Lower leg skin (tissue), 4 donors: ENCODE measurements at places on chromosomes 6 and 20. TPM values are rescaled to one million over a fixed set of nuclear protein-coding genes. Genes with fewer than 3 reads are reported as not detected.
A peak's percentile ranks its signal among the peaks of the same experiment; 100 is the strongest.

DNA sequence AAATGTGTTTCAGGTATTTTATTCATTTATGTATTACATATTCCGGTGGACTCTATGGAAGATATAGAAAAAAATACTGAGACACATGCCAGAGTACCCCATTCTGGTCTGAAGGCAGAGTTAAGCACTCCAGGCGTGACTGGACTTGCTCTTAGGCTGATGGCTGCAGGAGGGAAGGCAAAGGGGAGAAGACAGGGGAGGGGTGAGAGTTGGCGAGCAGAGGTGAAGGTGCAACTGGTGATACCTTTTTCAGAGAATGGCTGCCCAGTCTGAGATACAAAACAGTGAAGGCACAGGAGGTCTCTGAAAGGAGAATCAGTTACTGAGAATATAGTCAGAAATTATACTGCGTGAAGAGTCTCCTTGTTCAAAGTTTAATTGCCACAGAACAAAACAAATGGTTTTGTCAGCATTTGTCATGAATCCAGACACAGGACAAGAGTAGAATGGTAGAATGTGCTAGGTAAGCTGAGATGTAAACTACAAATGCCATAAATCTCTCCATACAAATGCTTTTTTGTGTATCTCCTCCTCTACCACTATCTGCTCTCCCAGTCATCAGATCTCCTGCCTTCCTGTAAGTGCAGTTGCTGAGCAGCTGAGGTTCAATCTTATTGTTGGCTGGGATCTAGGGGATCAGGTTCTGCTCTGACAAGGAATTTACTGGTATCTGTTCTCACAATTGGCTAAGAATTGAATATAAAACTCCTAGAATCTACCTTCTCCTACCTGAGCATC, 104.2 kb upstream of the DST start:
- DNase-seq: no peak

CBLN4 gene
- not detected for total RNA-seq

- peak; percentile 31 for DNase-seq
These were observed 67.2 kb downstream of the BACH2 start for GRCh38 chr6:90229331-90230010.

GRCh38 chr6:64664480-64664879, 1028.9 kb downstream of the PHF3 start:
- no peak for DNase-seq

MUC22 gene
- not detected for total RNA-seq

GRCh38 chr6:144327081-144327480, 41.9 kb downstream of the UTRN start:
- no peak for DNase-seq

- DNase-seq: no peak
These were observed 595 bp downstream of the EYA2 start for GRCh38 chr20:46894971-46895905.

DNA sequence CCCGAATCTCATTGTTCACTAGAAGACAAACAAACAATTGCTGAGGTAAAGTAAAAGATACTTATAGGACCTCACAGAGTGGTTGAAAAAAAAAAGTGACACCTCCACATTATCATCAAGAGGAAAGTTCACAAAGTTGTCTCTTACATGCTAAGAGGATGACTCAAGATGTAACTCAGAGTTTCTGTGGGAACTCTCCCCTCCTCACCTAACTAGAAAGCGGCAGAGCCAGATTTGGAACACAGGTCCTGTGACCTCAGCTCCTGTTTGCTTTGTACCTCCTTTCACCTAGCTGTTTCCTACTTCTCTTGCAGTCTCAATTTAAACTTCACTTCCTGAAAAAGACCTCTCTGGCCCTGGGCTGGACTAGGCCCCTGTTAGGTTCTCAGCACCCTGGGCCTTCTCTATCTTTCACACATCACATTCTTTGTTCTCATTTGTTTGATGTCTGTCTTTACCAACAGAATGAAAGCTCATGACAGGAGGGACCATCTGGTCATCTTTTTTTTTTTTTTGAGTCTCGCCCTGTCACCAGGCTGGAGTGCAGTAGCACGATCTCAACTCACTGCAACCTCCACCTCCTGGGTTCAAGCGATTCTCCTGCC, 60.8 kb downstream of the CD24 start:
- no peak for DNase-seq

PNPLA1 gene
- total RNA-seq: 54.2 TPM

SLC22A2 gene
- not detected for total RNA-seq

DNA sequence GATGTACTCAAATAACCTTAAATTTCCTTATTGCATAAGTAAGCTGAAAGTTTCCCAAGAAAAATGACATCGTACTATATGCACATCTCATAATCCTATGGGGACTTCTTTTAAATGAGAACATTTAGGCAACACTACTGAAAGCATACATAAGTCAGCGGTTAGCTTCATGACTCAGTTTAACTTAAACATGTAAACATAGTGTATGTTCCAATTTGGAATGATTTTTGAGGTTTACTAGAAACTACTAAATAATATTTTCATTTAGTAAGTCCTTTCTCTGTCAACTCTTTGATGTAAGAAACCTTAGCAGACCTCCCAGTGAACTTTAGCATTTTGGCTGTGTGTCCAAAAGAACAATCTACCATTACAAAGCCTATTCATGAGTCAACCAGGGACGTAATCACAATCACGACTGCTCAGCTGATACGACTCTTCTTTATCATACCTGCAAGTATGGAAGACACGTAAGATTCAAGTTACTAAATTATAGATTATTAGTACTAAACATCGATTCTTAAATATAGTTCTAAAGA, 19.3 kb downstream of the HIVEP2 start:
- DNase-seq: no peak

DNA sequence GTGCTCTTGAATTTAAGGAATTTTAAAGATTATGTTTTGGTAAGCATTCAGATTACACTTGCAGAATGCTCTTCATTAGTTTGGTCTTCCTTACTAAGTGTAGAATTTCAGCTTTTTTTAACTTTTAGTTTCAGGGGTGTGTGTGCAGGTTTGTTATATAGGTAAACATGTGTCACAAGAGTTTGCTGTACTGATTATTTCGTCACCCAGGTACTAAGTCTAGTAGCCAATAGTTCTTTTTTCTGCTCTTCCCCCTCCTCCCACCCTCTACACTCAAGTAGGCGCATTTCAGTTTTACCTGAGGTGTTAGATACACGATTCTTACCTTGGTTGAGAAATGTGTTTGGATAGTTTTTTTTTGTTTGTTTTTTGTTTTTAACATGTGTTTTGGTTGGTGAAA, 68.3 kb downstream of the AFG1L start:
- DNase-seq: no peak

GRCh38 chr20:58312836-58313235, 3.3 kb downstream of the RAB22A start:
- no peak for DNase-seq

TTBK1 gene
- total RNA-seq: 0.08 TPM

DNA sequence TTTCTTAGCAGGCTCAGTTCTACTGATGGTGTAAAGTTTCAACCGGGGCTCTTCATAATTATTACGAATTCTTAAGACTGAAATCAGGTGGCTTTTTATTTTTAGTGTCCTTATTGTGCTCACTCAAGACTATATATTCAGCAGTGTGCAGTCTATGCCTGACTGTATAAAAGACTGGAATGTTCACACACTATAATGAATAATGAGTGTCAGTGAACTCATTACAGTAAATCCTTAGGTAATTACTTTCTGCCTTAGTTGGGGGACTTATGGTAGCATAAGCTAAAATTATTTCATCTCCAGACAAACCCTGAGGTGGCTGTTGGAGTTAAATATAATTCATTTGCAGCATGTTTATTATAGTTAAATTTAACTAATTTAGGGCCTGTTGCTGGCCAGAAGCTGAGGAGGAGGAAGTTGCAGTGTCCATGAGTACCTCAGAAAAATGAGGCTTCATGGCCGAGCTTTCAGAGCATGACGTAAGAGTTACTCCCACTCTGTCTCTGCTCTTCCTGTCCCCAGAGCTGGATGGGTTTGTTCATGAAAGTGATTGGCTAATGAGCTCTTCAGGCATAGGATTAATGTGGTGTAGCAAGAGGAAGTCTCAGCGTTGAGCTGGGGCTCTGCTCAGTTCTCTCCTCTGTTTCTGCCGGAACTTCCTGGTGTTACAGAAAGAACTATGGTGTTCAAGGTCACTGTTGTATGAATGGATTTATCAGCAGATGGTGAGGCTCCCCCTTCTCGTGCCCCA, 335.7 kb downstream of the NRN1 start:
- DNase-seq: no peak
